Lower lobe of right lung (tissue), 2 donors: ENCODE measurements at places on chromosomes 4 and X. TPM values are rescaled to one million over a fixed set of nuclear protein-coding genes. Genes with fewer than 3 reads are reported as not detected.

GRCh38 chr4:104915373-104915772 lies 231.3 kb upstream of the TET2 start:
- H3K27me3 ChIP-seq, result no peaks in the 10 kb centered on the region
- no peaks in the 10 kb centered on the region for H3K4me1 ChIP-seq
- no peak overlapping the region for H3K27ac ChIP-seq
- H3K4me3 ChIP-seq, result no peak overlapping the region
- no peak for DNase-seq
- H3K36me3 ChIP-seq, result no peaks in the 10 kb centered on the region

DNA sequence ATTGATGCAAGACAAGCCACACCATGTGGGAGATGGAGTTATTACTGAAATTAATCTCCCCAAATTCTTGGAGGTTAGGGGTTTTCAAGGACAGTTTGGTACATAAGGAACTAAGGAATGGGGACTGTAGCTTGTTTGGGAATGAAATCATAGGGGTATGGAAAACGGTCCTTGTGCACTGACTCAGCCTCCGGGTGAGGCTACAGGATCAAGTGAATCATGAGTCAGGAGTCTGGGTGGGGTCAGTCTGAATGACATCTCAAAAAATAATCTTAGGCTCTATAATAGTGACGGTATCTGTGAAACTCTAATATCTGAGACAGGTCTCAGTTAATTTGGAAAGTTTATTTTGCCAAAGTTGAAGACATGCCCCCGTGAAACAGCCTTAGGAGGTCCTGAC lies 128.5 kb upstream of the CYSLTR1 start:
- H3K27ac ChIP-seq, result no peak overlapping the region
- H3K27me3 ChIP-seq, result no peaks in the 10 kb centered on the region

DNA sequence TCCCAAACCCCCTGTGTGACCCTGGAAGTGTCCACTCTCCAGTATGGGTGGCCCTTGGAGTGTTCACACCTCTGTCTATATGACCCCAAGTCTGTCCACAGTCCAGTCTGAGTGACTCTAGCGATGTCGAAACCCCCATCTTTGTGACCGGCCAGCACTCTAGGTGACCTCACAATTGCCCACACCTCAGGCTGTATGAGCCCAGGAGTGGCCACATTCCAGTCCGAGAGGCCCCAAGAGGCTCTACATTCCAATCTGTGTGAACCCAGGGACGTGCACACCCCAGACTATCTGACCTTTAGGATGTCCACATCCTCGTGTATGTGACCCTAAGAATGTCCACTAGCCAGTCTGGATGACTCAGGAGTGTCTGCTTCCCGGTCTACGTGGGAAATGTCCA lies 7.3 kb upstream of the GLOD5 start:
- no peak overlapping the region for H3K4me3 ChIP-seq
- no peak for DNase-seq
- no peaks in the 10 kb centered on the region for H3K4me1 ChIP-seq
- no peak overlapping the region for H3K27ac ChIP-seq
- H3K27me3 ChIP-seq, result no peaks in the 10 kb centered on the region

- H3K27ac ChIP-seq, result peak overlapping the region; percentile 68
- DNase-seq, result no peak
- no peaks in the 10 kb centered on the region for H3K27me3 ChIP-seq
- no peaks in the 10 kb centered on the region for H3K36me3 ChIP-seq
These were observed 47.0 kb downstream of the TBC1D14 start for GRCh38 chr4:6956434-6957147.

- no peak for DNase-seq
- H3K4me1 ChIP-seq, result no peaks in the 10 kb centered on the region
- no peaks in the 10 kb centered on the region for H3K36me3 ChIP-seq
- H3K27me3 ChIP-seq, result no peaks in the 10 kb centered on the region
These were observed 143.0 kb upstream of the FAM241A start for GRCh38 chr4:112002248-112002661.

- peaks cover 20% of the 10 kb centered on the region for H3K4me1 ChIP-seq
- H3K27ac ChIP-seq, result peak within 1 kb of the TSS; percentile 81
- no peaks in the 10 kb centered on the region for H3K27me3 ChIP-seq
- peak; percentile 92 for DNase-seq
- H3K4me3 ChIP-seq, result peak within 1 kb of the TSS; percentile 69
These were observed at the start of gene ACSL1 for GRCh38 chr4:184825896-184826690. Gene ACSL1, minus strand, starts transcription at chr4:184825968. Its CDS starts 22,454 bp downstream, at chr4:184803514.

GRCh38 chr4:82947498-82947897 lies 47.0 kb downstream of the THAP9 start:
- H3K27ac ChIP-seq, result no peak overlapping the region
- DNase-seq, result no peak
- H3K4me1 ChIP-seq, result peaks cover 5% of the 10 kb centered on the region
- H3K36me3 ChIP-seq, result peaks cover 7% of the 10 kb centered on the region

DNA sequence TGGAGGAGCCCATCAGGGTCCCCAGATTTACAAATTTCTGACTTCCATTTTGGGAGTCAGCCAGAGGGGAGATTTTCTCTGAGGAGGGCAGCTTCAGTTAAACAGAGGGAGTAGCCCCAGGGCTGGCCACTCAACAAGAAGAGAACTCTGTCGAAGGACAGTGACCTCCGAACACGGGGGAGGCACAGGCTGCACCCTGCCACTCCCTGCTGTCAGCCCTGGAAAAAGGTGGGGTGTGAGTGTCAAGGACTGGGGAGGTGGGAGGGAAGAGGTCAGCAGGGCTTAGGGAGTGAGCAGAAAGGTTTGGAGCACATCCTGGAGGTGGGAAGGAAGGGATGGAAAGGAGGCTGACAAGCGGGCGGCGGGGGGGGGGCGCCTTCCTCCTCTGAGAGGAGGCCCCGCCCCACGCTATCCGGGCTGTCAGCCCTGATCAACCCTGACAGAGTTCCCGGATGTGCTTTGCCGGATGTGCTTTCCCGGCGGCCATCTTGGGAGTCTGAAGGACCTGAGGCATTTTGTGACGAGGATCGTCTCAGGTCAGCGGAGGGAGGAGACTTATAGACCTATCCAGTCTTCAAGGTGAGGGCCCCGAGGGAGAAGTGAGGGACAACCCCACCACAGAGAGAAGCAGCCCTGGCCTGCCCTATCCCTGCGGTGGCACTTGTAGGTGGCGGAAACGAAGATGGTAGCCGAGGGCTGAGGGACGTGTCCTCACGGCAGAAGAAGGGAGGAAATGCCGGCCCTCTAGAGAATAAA lies at the start of gene MAGEC1:
MAGEC1 (plus strand) TSS at position 495 of the 756 bp plus-strand sequence. CDS start 1,179 bp downstream, outside the sequence.
- H3K27me3 ChIP-seq, result no peaks in the 10 kb centered on the region
- H3K27ac ChIP-seq, result no peak within 1 kb of the TSS
- H3K4me3 ChIP-seq, result no peak within 1 kb of the TSS
- DNase-seq, result no peak
- no peaks in the 10 kb centered on the region for H3K36me3 ChIP-seq

Gene AMER1
- total RNA-seq, result 4.0 TPM

Gene PDLIM3
- total RNA-seq, result 18.4 TPM
